ENCODE measurements at places on chromosomes 7 and 10. TPM values are rescaled to one million over a fixed set of nuclear protein-coding genes. Genes with fewer than 3 reads are reported as not detected.

The SH2B2 gene
- total RNA-seq, result 16.0 TPM

The SLC39A12 gene
- 2.5 TPM for total RNA-seq

The PTF1A gene
- not detected for total RNA-seq

The SRPK2 gene
- total RNA-seq, result 293 TPM

The SFXN2 gene
- total RNA-seq, result 11.0 TPM

Measured in parietal lobe (tissue), 2 donors.